ENCODE measurements at places on chromosomes 5 and 9.

DNA sequence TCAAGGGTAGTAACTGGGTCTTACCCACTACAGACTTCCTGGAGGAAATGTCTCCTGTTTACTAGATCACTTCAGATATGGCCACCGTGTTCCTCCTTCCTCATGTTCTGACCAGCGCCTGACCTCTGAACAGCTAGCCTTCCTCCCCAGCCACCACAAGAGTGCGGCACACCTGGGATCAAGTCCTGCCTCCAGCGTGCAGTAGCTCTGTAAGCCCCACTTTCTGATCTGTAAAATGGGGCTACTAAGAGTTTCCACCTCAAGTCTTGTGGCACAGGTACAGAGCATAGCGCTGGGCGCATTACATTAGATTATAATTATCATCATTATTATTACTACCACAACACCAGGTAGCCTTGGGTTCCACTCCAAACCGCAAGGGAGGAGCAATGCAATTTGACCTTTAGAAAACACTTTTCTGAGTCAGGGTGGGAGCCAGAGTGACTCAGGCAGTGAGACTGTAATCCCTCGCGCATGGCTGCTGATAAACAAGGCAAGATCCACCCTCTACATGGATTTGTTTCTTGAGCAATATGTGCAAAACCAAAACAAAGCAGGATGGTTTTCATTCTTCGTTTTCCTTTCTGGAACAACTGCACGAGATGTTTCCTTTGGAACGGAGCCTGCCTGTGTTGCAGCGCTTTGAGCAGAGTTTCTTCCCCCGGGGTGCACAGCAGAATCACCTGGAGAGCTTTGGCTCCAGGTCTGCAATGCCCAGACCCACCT lies 65.0 kb upstream of the ANGPTL2 start:
- DNase-seq: no peak

GRCh38 chr9:124228516-124228915 lies 29.2 kb upstream of the NEK6 start:
- DNase-seq: no peak

- no peak for DNase-seq
These were observed 1157.9 kb downstream of the TAF11L14 start for GRCh38 chr5:18792145-18792544.

- no peak for DNase-seq
These were observed 158.7 kb upstream of the GRIN3A start for GRCh38 chr9:101897196-101897595.

DNA sequence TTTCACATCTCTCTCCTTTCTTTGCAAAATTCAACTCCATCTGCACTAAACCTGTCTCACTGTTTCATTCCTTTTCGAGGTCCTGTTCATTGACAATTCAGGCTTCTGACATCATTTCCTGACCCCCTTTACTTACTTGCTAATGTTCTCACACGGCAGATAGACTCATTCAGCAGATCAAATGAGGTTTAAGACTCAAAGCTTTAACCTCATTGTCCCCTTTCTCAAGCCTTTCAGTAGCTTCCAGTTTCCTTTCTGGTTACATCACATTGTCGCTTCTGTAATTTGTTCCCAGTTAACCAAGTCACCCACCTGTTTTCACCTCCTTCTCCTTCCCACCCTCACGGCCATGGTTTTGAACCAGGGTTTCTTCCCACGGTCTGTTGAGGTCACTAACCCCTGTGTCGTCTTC lies 143.4 kb upstream of the OTULINL start:
- DNase-seq: no peak

GRCh38 chr5:109486200-109486804 lies 76.5 kb upstream of the PJA2 start:
- DNase-seq: no peak

GRCh38 chr9:112408275-112408674 lies 28.4 kb downstream of the HSDL2 start:
- DNase-seq: no peak

DNA sequence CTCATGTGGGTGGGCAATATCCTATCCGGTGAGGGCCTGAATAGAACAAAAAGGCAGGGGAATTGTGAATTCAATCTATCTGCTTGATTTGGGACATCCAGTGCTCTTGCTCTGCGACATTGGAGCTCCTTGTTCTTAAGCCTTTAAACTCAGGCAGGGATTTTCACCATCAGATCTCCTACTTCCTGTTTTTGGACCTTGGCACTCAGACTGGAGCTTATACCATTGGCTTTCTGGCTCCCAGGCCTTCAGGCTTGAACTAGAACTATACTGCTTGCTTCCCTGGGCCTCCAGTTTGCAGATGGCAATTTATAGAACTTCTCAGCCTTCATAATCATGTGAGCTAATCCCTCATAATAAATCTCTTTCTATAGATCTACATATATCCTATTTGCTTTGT lies 134.3 kb upstream of the CLINT1 start:
- DNase-seq: no peak

DNA sequence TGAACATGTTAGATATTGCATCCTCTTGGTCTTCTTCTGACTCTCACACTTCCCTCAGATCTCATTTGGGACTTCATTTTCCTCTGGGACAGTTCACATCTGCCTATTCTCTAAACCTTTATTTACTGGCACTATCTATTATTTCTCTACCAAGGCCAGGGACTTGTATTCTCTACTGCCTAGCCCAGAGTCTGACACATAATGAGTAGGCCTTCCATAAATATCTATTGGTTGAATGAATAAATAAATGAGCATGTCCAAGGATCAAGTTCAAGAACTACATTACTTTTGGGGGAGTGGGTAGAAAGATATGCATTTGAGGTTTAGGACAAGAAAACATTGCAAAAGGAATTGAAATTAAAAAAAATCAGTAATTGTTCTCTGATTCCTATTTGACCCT lies 250.3 kb downstream of the TRIM32 start:
- DNase-seq: no peak

DNA sequence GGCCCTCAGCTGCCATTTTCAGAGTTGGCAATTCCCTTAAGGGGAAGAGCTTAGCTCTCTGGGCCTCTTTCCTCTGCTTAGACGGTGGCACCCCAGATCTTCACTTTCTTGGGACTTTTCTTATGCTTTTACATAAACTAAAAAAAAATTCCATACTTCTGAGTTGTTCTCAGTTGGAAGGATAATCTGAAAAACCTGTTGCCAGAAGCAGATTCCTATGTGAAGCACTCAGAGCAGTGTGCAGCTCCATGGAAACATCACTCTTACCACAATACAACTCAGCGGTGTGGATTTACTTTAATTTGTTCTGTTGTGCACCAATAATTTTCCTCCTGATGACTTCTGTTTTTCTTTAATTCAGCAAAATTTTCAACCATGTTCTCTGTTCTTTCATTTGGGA lies 44.1 kb upstream of the MROH2B start:
- DNase-seq: no peak

- peak; percentile 33 for DNase-seq
These were observed 602 bp downstream of the CCNI2 start for GRCh38 chr5:132747616-132748440.

GRCh38 chr9:133375116-133375723 lies 640 bp downstream of the SURF4 start:
- no peak for DNase-seq

- no peak for DNase-seq
These were observed 98.9 kb downstream of the USP20 start for GRCh38 chr9:129934041-129934591.

- DNase-seq: no peak
These were observed 17.1 kb downstream of the VPS13A start for GRCh38 chr9:77194423-77194822.

DNA sequence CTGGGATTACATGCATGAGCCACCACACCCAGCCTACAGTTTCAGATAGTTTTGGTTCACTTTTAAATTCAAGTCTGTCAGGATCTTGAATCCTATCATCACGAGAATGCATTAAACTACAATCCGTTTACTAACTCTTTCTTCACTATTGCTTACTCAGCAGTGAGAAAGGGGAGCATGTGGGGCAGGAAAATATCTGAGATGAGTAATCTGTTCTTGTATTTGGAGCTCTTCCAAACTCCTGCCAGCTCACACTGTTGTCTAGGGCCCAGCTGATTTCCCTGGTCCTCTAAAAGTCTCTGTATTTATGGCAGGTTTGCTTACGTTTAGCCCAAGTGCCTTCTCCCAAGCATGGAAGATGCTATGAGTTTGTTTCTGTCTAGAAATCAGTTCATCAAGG lies 152.2 kb downstream of the FGF18 start:
- no peak for DNase-seq

GRCh38 chr5:133947431-133947841 lies 21.0 kb downstream of the C5orf15 start:
- no peak for DNase-seq

GRCh38 chr5:57524348-57525060 lies 41.9 kb upstream of the ACTBL2 start:
- DNase-seq: no peak

DNA sequence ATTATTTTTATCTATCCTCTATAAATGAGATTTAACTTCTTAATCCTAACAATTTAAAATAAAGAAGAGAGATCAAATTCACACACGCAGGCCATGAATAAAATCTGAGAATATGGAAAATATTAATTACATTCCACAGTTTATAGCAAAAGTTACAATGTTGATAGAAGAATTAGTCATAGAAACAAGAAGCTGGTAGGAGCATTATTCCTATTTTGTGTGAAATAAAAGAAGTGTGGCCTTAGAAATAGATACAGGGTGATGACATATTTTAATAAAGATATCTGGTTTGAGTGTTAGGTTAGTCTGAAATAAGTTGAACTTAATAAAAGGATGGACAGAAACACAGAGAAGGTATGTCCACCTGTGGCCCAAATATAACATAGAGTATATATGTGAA lies 790.4 kb upstream of the NUDT12 start:
- DNase-seq: no peak

DNA sequence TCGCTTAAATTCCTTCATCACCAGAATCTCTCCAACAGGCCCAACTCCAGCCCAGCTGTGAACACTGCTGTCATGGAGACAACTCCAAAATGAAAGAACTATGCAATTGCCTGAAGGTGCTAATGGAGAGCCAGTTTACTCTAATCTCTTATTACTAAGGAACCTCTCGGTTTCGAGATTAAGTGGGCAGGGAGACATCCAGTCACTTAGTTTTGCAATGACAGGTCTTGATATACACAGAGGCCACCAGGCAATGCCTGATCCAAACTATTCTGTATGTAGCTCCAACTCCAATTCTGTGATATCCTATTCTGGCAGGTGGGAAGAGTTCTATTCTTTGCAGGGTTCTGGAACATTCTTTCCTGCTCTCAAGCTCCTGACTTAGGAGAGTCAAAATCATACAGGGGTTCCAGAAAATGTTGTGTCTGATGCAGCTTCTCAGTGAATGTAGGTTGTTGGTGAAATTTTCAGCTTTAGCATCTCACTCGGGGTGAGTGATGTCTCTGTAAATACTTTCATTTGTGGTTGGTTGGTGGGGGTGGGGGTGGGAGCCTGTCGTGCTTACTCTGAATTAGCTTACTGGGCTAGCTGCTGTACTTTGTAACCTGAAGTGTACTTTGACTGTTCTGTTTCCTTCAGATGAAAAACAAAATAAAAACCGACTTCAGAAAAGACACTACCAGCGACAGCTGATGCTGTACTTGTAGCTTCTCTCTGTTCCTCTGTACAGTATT lies 170.9 kb downstream of the PALM2AKAP2 start:
- no peak for DNase-seq

DNA sequence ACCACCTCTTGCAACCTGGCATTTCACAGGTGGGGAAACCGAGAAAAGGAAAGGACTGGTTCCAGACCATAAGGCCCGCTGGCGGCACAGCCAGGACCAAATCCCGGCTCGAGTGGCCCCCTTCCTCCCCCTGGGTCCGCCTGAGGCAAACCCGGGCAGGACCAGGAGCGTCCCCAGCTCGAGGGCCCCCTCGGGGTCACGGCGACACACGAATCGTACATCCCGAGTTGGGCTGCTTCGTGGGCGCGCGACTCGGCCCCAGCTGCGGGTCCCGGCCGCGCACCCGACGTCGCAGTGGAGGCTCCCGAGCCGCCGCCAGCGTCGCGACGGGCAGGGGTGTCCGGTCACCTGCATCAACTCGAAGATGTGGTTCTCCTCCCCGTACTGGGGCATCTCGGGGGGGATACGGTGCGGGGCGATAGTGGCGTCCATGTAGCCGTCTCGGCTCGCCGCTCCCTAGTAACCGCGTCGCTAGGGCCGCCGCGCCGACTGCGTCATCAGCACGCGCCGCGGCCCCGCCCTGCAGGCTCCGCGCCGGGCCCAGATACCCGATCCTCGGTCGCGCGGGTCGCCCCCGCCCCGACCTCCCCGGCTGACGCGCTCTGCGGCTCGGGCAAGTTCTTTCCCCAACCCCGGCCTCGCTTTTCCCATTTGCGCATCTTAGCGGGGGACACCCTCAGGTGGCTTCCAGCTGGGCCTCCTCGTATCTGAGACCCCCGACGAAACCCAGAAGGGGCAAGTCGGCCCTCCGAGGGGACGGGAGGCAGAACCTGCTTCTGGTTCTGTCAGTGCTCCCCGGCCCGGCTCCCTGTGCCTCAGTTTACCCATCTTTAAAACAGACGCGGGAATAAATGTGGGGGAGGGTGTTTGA lies at the start of gene AK8:
AK8 (minus strand) TSS at position 461 of the 871 bp plus-strand sequence; CDS start at position 432, 29 bp downstream.
- peak; percentile 67 for DNase-seq

DNA sequence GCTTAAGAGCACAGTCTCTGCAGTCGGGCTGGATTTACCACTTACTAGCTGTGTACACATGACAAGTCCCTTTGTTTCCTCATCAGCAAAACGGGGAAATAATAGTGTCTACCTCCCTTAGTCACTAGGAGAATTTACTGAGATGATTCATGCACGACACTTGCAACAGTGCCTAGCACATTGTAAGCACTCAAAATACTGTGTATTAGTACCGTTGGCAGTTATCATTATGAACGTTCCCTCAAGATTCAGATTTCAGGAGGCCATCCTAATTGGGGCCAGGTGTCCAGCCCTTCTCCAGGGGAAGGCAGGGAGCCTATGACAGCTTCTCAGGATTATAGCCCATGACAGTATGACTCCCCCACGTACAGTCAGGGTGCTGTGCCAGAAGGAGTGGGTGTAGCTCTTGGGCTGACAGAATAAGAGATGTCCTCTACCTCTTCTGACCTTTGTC lies 164.3 kb downstream of the DOCK2 start:
- DNase-seq: no peak

- no peak for DNase-seq
These were observed 1772.4 kb upstream of the CDH9 start for GRCh38 chr5:28810751-28811136.

- DNase-seq: no peak
These were observed 352.5 kb upstream of the NUDT12 start for GRCh38 chr5:103915081-103915480.
